Epithelial cell of esophagus (primary cell): ENCODE measurements at places on chromosomes 7 and 10.

- peak; percentile 19 for DNase-seq
Observed at GRCh38 chr7:34552502-34552901, 105.5 kb upstream of the NPSR1 start.

- no peak for DNase-seq
Observed at GRCh38 chr10:48400850-48401220, 94.4 kb downstream of the MAPK8 start.

DNA sequence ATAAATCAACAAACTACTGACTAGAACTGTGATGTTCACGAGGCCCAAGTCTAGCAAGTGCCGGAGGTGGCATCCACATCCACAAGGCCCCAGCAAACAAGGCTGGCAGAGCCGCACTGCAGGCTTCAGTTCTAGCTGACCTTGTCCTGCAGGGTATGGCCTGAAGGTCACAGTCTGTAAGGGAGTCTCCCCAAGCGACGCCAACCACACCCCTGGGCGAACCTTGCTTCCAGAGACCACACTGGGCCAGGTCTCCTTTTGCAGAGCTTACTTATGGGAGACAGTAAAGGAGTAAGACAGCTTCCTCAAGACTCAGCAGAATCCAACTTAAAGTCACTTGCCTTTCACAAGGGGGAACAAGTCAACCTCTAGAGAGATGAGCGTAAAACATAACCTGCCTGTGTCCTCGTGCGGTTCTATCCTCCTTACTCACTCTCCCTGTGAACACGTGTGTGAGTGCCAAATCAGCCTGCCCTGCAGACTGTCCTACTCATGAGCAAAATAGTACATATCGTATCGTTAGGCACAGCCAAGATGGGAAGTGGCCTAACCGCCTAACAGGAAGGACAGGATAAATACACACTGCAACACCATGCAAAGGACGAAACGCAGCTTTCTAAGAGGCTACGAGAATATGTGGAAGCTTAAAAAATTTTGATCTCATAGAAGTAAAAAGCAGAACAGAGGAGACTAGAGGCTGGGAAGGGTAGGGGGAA lies 22.7 kb downstream of the FAM53B start:
- DNase-seq: peak; percentile 69

- no peak for DNase-seq
Observed at GRCh38 chr7:36823353-36823752, 99.1 kb upstream of the AOAH start.

GRCh38 chr7:111892588-111892987 lies 313.6 kb downstream of the DOCK4 start:
- no peak for DNase-seq

DNA sequence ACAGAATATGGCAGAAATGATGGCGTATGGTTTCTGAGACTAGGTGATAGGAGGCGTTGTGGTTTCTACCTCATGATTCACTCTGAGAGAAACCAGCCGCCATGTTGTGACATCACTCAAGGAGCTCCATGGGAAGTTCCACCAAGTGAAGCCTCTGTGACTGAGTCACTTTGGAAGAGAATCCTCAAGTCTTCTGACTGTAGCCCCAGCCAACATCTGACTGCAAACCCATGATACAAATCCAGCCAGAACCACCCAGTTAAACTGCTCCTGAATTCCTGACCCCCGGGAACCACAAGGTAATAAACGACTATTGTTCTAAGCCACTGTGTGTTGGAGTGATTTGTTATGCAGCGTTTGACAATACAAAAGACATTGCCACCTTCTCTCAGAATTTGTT lies 91.1 kb upstream of the CARD11 start:
- no peak for DNase-seq
